ENCODE measurements at places on chromosomes 13 and 19.

- peak; percentile 23 for DNase-seq
Observed at GRCh38 chr19:8194528-8195267, 14.5 kb upstream of the CERS4 start.

- no peak for DNase-seq
Observed at GRCh38 chr13:39417643-39418042, 185.3 kb downstream of the LHFPL6 start.

- DNase-seq = no peak
Observed at GRCh38 chr13:25247360-25247759, 39.9 kb downstream of the MTMR6 start.

GRCh38 chr13:45372189-45373161 is 31.5 kb upstream of the TPT1 start:
- DNase-seq = no peak

DNA sequence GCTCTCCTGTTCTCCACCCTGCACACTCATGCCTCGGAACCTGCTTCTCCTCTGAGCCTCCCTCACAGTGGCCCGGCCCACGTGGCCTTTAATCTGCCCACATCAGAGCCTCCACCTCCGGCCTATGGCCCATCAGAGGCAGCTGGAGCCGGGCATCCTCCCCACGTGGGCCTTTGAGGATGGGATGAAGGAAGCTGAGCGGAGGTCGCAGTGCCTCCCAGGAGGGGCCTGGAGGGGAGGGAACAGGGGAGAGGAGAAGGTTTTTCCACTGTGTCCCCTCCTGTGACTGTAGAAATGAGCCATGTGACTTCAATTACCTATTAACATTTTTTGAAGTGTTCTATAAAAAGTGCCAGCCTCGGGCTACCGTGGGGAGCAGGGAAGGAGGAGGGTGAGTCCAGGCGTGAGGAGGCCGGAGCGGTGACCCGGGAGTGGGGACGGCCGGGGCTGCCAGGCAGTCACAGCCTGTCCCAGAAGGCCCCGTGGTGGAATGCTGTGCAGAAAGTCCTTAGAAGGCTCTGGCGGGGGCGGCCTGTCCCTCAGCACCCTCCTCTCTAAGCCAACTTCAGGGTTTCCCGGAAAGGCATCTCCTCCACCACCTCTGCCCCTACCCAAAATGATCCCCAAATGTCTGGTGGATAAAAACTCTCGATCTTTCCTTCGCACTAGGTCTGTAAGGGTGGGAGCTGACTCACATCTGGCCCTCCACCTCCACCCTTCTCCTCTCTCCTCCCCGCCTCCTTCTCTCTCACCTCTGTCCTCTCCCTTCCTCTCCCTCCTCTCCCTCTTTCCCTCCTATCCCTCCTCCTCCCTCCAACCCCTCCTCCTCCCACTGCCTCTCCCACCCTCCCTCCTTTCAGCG is 24.8 kb upstream of the SLC1A5 start:
- no peak for DNase-seq

DNA sequence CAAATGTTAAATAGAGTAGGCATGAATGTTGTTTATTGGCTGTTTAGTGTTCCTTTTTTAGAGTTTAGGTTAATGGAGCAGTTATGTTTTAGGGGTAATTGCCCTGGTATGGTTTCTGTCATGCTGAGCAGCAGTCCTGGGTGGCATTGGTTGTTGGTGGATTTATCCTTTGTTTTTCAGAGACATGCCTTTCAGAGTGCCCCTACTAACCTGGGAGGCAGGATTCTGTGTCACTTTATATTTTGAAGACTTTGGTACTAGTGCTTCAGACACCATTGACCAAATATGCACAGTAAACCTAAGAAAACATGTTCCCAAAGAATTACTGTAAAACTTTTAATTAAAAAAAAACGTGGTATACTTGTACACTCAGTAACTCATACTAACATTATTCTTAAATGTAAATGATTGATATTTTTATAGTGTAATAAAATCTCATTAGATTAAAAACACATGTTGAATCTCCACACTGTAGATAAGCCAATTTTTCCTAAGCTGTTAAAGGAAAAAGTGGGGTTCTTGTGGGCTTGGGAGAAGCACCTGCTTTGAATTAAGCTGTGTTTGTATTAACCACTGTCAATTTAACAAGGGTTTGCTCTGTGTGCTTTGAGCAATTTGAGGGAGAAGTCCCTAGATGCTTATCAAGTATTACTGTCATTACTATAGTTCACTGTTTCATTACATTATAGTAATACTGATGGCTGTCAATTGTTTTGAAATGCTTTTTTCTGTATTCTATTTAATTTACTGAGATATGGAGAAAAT is 133.2 kb downstream of the LMO7 start:
- no peak for DNase-seq

DNA sequence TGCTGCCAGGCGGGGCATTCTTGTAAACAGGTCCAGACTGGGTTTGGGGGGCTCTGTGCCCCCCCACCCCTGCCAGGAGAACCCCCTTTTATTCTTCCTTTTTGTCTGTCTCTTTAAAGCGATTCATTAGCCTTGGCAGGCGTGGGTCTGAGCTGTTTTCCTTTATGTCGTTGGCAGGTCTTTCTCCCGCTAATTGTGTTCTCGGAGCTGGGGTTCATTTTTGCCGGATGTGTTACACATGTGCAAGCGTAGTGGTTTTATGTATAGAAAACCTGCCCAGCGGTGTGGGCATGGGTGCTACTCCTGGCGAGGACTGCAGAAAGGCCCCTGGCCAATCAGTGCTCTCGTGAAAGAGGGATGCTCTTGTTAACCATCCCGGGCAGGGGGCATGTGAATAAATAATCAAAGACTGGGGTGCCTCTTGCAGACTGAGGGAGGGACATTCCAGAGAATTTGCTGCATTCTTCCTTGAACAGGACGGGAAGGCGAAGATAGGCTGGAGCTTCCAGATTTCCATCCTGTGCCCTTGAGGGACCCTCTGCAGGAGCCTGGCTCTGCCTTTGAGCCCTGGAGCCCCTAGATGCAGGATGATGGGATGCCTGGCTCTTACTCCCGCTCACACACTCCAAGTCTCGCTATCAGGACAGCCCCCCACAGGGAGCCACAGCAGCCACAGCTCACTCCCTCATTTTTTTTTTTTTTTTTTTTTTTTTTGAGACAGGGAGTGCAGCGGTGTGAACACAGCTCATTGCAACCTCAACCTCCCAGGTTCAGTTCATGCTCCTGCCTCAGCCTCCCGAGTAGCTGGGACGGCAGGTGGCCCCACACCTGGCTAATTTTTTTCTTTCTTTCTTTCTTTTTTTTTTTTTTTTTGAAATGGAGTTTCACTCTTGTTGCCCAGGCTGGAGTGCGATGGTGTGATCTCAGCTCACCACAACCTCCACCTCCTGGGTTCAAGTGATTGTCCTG is 14.1 kb downstream of the CARM1 start:
- no peak for DNase-seq

DNA sequence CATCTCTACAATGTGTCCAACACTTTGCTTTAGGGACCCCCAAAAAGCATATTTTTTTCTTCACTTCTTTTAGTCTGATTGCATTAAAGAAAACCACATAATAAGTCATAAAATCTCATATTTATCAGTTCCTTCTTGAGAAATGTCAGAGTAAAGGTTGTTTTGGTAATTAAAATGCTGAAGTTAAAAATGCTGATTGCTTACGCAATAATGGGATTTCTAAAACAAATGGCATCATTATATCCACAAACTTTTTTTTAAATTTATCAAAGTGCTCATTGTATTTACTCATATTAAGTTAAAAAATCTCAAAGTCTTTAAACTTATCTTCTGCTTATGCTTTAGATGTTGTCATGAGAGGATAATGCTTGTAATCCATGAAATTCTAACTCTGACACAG is 737.2 kb upstream of the ARGLU1 start:
- DNase-seq = no peak

DNA sequence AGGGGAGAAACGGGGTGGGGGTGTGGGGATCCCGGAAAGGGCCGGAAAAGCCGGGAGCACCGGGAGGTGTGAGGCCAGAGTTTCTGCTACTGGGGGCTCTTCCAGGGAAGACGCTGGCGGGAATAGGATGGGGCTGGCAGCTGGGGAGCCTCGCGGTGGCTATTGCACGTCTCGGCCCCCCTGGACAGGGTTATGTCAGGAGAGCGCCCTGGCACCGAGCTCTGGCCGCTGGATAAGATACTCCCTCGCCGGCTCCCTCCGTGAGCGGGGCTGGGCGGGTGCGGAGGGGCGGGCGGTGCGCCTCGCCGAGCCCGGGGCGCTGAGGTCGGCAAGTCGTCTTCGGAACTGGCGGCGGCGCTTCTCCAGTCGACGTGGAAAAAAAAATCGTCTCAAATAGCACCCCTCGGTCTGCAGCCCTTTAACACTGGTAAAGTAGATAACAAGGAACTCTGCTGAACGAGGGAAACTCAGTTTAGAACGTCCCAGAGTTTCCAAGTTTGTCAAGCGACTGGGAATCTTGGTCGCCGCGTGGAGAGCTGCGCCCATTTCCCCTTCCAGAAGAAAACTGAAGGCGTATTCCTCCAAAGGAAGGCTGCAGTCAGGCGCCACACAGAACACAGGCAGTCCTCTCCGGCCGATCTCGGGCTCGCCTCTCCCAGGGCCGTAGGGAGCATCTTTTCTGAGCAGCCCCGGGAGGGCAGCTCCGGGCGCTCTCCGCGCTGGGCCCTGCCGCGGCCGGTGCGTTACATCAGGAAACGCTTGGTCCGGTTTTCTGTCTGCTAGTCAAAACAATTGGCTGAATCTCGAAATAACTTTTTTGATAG is 115.1 kb downstream of the KCNRG start:
- peak; percentile 22 for DNase-seq

DNA sequence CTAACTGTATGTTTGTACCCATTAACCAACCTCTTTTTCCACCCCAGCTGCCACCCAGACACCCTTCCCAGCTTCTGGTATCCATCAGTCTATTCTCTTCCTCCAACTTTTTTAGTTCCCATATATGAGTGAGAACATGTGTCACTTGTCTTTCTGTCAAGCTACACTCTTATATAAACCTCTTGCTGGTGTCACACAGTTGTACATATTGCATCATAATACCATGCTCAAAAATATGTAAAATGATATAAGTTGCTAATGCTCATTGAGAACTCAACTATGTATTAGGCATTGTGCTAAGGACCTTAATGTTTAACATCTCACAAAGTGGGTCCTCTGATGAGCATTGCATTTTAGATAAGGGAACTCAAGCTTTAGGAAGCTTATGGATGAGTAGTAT is 395.4 kb downstream of the GPC6 start:
- no peak for DNase-seq

GRCh38 chr13:71218960-71219359 is 648.0 kb downstream of the DACH1 start:
- no peak for DNase-seq

DNA sequence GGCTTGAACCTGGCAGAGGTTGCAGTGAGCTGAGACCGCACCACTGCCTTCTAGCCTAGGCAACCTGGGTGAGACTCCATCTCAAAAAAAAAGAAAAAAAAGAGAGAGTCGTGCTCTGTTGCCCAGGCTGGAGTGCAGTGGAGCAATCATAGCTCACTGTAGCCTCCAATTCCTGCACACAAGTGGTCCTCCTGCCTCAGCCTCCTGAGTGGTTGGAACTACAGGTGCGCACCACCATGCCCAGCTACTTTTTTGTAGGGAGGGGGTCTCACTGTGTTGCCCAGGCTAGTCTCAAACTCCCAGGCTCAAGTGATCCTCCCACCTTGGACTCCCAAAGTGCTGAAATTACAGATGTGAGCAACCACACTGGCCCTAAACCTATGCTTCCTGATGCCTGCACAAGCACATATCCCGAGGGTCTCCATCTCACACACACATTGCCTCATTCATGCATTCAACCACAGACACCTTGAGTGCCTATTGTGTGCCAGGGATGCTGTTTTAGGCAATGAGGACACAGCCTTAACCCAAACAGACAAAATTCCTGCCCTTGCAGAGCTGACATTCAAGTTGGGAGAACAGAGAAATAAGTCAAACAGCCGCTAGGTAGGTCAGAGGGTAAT is 2.2 kb downstream of the ANGPTL6 start:
- DNase-seq = no peak

DNA sequence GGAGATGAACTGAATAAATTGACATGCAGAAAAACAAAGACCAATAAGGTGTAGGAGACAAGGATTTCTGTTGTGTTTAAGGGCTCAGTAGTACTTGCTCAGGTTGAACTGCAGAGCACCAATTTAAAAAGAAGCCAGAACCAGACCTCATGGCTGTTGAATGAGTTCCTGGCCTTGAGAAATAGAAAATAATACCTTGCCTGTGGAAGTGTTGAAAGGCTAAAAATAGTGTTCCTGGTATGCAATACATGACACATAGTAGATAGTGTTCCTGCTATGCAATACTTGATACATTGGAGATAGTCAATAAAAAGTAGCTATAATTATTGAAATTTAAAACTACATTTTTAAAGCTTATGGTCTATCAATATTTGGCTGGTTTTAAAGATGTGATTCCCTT is 595.8 kb downstream of the PCDH9 start:
- DNase-seq = no peak

DNA sequence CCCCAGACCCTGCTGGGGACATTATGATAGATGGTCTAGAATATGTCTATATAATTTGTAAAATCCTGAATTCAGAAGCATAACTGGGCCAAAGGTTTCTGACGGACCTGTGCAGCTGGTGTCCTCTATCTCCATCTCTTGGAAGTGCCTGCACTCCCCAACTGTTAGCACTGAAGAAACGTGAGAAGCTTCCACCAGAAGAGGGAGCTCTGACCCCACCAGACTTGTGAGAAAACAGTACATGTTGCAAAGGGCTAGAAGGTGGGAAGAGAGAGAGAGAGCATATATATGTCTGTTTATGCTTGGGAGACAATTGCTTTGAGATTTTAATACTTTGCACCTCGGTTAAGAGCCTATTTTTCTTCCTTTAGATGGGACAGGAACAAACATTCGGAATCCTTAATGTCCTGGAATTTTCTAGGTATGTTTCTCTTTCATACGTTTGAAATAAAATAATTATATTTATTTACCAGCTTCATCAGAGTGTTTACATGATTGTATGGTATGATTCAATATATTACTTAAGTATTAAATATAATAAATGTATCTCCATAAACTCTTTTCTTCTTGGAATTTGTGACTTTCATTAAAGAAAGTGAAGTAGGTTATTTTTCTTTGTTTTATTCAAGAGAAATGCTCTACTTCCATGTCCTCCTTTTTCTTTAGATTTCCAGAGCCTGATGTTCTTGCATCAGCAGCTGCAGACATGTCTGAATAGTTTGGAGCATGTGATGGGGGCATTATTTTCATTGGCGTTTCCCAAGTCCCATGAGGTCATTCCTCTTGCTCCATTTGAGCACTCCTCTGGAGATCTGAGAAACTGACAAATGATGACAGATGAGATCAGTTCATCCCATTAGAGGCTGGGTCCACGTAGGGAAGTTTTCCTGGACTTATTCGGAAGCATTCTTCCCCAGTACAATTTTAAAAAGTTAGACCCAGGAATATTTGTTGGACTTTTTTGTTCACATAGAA is 202.9 kb downstream of the ATP8A2 start:
- DNase-seq = peak; percentile 77
